Stimulated activated CD4-positive, alpha-beta T cell treated with anti-CD3 and anti-CD28 coated beads, Interleukin-4, amount 100 ng/mL, for 48 hours (primary cell): ENCODE measurements at places on chromosomes 1 and 21.

DNA sequence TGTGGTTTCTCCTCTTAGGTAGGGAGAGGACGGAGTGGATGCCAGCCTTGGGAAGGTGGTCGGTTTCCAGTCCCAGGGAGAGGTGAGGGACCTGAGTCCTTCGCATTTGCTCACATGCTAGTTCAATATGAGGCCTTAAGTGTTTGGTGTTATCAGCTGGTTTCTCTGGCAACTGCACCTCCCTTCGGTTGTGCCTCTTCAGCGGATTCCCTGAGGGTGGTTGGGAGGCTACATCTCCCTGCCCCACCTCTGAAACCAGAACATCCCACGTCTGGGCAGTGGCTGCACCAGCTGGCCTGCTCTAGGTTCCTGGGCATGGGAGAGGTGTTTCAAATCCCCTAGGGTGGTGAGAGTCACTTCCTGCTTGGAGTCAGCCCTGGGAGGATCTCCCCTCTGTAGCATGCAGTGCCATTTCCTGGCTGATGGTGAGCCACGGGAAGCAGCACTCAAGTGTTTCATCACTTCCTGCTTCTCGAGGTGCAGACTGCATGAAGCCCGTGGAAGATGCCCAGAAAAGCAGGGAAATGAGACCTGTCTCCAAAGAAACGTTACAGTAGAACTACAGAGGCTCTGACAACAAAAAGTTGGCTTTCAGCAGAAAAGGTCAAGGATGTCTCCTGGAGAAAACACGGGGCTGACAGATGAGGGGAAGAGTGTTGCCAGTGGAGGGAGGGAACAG is 4.5 kb downstream of the TMEM125 start:
- no peak for DNase-seq

- DNase-seq: no peak
Measured at GRCh38 chr1:63892632-63893395, 119.0 kb downstream of the ROR1 start.

- DNase-seq: no peak
Measured at GRCh38 chr21:21085206-21085605, 87.0 kb downstream of the NCAM2 start.

DNA sequence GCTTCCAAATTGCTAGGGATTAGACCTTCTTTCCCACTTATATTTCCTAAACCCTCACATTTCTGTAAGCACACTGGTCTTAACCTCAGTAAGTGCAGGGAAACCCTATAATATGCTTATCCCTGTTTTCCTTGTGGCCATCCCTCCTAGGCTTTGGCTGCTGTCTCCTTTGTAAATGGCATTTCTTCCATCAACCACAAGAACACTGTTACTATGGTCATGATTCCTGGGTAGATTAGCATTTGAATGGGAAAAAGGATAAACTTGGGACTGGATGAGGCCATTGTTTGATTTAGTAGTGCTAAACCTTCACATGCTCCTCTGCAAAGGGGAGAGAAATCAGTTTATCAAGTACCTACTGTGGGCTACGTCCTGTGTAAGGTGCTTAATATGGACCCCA is 16.2 kb upstream of the AGO3 start:
- DNase-seq: no peak

- no peak for DNase-seq
Measured at GRCh38 chr21:34367320-34367935, 3.6 kb downstream of the KCNE2 start.
